CD8-positive, alpha-beta T cell (primary cell): ENCODE measurements at places on chromosomes 12 and 14. TPM values are rescaled to one million over a fixed set of nuclear protein-coding genes. Genes with fewer than 3 reads are reported as not detected.

DNA sequence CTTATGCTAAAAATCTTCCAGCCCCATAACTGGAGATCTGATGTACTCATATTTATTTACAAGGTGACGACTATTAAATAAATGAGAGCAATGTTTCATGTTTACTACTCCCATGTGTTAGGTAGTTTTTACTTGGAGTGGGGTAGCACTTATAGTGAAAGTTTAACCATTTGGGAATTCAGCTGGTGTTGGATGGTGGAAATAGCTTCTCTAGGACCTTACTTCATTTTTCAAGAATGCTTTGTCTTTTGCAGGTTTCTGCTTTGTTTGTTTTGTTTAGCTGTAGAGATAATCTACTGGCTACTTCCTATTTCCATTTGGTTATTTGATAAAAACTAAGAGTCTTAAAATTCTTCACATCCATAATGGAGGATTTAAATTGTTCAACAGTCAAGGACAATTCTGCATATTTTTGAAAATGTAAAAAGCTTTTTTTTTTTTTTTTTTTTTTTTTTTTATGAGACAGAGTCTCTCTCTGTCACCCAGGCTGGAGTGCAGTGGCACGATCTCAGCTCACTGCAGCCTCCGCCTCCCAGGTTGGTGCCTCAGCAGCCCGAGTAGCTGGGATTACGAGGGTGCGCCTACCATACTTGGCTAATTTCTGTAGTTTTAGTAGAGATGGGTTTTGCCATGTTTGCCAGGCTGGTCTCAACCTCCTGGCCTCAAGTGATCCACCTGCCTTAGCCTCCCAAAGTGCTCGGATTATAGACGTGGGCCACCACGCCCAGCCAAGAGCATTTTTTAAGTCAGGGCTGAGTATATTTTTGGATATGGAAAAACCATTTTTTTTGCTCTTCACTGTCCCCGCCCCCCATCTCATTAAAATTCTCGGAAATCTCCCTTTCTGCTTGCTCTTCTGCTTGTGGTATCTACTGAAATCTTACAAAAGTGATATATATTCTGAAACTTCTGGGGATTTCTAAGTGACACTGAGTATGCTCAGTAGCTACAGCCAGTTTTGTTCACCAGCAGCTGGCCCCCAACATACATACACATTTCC, 1.4 kb upstream of the ABCD2 start:
- DNase-seq: peak; percentile 49

ADAMTS20 gene
- not detected for total RNA-seq

DNA sequence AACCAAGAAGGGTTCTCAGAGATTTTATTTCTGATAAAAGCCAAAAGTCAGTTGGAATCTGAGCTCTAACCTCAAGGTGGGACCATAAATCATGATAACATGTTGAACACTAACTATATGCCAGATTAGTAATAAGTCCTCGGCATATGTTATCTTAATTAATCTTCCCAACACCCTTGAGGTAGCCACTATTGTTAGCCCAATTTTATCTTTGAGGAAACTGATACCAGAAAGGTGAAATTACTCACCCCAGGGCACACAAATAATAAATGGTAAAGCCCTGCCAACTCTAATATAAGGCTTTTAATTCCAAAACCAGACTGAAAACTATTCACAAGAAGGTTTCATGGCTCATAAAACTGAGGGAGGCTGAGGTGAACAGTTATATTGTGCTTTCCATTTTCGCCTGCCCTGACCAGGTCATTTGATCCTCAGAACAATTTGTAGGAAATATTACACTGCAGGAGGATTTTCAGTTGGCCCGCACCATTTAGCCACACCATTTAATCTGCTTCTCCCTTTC, 16.1 kb upstream of the NUAK1 start:
- no peak for DNase-seq

NRXN3 gene
- not detected for total RNA-seq

DNA sequence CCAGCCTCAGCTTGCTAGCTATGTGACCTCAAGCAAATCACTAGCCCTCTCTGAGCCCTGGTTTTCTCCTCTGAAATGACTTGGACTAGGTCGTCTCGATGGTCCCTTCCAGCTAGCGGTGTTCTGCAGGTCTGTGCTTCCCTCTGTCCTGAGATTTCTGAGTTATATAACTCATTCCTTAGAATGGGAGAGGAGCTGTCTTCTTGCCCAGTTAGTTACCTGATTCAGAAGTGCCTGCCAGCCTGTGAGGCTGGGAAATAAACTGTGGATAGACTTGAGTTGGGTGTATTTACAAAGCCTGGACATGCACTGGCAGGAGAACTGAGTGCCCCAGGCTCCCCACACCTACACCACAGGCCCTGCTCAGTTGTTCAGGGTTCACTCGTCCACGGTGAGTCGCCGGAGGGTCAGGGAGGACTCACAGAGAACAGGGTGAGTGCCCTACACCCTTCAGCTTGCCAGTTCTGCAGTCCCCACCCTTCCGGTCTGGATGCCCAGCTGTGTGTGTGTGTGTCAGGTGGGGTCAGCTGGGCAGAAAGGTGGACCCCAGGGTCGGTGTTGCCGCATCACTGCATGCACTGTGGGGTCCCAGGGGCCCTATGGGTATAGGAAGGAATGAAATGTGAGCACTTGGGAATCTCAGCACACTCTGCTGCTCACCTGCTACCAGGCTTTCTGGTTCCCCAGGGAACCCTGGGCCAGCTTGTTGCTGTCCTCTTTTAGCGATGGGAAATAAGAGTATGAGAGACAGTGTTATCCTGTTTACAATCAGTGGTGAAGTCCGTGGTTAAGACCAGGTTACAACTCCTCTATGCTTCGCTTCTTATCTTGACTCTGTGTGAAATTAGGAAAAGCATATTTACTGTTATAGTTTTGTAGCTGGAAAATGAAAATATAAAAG, 348.2 kb downstream of the DPF3 start:
- DNase-seq: no peak

GRCh38 chr12:9064815-9065606, 50.7 kb downstream of the A2M start:
- DNase-seq: peak; percentile 18

KCNMB4 gene
- total RNA-seq: 0.73 TPM

DNA sequence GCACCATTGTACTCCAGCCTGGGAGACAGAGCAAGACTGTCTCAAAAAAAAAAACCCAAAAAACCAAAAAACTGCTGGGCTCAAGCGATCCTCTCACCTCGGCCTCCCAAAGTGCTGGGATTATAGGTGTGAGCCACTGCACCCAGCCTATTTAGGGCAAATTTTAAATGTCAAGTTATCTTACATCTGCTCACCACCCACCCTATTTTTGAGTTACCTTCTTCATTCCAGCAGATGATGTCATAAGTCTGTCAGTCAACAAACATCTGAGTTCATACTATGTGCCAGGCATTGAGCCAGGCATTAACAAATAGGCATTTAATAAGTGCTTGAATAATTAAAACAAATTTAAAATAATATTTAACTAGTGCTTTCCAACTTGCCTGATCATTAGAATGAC, 21.5 kb downstream of the BATF start:
- peak; percentile 36 for DNase-seq

DNA sequence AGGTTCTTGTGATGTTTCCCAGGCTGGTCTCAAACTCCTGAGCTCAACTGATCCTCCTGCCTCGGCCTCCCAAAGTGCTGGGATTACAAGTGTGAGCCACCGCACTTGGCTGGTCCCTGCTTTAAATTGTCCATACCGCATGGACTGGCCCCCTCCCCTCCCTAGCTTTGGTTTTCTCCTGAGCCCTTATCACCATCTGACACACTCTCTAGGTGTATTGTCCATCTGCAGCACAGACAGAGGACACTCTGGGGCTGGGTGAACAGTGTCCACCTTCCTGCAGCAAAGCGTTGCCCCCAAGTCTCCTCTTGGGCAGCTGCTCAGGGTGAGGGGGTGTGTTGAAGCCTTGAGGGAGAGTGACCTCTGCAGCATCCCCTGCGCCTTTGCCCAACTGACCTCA, 36.0 kb upstream of the DLK1 start:
- no peak for DNase-seq
